ENCODE measurements at places on chromosomes 2 and 18. TPM values are rescaled to one million over a fixed set of nuclear protein-coding genes. Genes with fewer than 3 reads are reported as not detected.

The MROH2A gene
- total RNA-seq, result not detected

The NPHP1 gene
- total RNA-seq, result 0.42 TPM

The TBR1 gene
- not detected for total RNA-seq

The HK2 gene
- total RNA-seq, result 396 TPM

The TMEM247 gene
- total RNA-seq, result not detected

The PARD3B gene
- total RNA-seq, result 20.0 TPM

The APLF gene
- 2.6 TPM for total RNA-seq

The ECEL1 gene
- 0.12 TPM for total RNA-seq

The CDK15 gene
- total RNA-seq, result 0.47 TPM

The FEV gene
- total RNA-seq, result 6.5 TPM

GRCh38 chr2:61993422-61994024 lies 88.0 kb downstream of the COMMD1 start:
- DNase-seq, result peak; percentile 25

GRCh38 chr2:168422584-168422983 lies 33.5 kb upstream of the CERS6 start:
- DNase-seq, result no peak

DNA sequence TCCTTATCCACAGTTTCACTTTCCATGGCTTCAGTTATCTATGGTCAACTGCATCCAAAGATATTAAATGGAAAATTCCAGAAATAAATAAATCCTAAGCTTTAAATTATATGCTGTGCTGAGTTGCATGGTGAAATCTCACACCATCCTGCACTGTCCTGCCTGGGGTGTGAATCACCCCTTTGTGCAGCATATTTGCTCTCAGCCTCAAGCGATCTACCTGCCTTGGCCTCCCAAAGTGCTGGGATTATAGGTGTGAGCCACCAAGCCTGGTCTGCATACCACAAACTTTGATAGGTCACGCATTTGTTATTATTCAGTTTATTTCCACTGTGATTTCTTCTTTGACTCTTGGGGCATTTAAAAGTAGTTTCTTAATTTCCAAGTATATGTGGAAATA lies 117.2 kb downstream of the SPIRE1 start:
- DNase-seq, result no peak

GRCh38 chr2:165617741-165618481 lies 148.4 kb downstream of the CSRNP3 start:
- no peak for DNase-seq

GRCh38 chr2:189231719-189232323 lies 52.3 kb upstream of the COL5A2 start:
- no peak for DNase-seq

DNA sequence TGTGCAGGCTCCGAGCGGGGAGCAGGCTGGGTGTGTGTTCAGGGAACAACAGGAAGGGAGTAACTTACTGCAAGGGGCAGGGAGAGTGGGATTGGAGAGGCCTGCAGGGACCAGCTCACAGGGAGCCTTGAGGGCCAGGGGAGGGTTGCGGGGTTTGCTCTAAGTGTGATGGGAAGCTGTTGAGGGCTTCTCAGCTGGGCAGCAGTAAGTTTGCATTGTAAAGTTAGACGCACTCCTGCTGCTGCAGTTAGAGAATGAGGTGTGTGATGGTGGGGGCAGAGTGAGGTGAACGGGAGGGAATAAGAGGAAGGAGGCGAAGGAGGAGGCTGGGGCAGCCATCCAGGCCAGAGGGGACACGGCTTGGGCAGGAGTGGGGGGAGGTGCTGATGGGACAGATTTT lies 53.4 kb downstream of the BOLA3 start:
- DNase-seq, result no peak

DNA sequence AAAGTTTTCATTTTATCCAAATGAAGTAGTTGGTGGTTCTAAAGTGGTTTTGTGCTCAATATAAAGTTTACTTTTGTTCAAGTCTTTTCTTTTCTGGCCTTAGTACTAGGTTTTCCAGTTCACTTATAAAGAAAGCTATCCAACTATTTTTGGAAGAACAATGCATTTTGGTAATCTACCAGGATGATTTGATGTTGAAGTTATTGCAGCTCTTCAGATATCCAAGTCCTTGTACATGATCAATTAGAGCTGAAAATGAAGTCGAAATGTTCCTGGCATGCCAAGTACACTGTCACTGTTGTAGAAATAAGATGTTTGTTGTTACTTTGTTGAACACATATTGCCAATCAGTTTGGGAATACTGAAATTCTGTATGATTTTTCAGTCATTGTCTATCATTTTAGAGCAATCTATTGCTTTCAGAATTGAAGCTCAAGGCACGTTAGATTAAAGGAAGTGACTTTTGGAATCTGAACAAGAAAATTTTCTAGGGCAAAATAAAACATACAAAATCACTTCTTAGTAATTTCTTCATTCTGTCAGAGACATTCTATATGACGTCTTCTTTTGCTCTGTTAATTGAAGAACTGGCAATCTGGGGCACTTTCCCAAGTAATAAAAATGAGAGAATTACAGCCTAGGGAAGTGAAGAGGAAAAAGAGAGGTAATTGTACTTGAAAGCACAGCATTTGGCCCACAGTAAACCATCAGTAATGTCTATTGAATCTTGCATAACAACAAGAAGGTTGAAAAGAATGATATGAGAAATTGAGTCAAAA lies 232.3 kb downstream of the MREG start:
- no peak for DNase-seq

- DNase-seq, result no peak
Measured at GRCh38 chr2:240619506-240620148, 5.7 kb upstream of the GPR35 start.

DNA sequence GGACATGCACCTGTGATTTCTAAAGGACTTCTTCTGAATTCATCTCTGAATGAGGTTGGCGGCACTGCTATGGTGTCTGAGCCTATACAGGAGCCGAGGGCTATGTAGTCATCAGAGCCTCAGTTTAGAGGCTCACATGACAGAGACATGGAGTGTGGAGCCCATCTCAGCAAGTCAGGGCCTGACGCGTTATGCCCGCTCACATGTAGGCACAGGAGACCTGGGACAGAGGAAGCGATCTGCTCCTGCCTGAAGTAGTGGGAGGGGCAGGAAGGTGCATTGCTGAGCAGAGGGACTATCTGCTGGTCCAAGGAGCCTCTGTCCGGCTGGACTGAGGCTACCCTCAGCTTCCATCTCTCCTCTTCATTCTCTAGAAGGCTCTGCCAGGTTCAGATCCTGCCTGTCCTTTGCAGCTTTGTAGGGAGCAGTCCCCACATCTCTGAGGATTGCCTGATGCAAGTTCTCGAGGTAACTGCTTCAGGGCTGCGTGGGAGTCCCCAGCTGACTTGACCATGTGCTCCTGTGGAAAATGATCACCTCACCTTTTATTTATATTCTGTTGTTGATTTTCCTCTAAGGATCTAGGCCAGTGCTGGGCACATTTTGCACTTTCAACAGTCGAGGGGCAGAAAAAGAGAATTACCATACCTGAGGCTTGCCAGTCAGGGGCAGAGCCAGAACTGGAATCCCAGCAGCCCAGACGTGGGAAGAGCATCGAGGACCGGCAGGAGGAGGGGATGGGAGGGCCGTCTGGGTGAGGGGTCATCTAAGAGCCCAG lies 16.6 kb downstream of the KLHL29 start:
- no peak for DNase-seq

GRCh38 chr2:210188190-210188589 lies 17.0 kb upstream of the KANSL1L start:
- no peak for DNase-seq

DNA sequence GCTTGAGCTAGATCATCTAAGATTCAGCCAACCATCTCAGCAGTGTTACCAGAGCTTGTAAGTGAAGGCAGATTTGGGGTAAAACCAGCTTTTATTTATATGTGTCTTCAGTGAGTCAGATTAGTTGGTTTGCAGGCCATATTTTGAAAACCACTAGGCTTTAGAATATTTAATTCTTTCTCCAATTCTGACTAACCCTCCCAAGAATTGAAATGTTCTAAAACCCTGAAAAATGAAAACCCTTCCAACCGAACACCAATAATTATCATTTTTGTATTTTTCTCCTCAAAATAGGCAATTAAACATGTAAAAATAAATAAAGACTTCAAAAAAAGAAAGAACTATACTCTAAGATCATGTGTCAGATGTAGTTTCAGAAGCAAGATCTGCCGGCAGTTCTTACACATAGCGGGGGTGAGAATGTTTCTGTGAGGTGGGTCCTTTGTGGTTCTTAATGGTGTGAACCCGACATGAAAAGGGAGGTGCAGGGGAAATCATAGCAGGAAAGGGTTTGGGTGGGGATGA lies 14.2 kb downstream of the PLEK start:
- DNase-seq, result no peak

- DNase-seq, result no peak
Measured at GRCh38 chr2:24276349-24276899, 83.9 kb downstream of the ITSN2 start.

GRCh38 chr18:35457140-35457704 lies 40.5 kb downstream of the INO80C start:
- no peak for DNase-seq

GRCh38 chr2:96775160-96775559 lies 14.5 kb downstream of the CNNM4 start:
- no peak for DNase-seq

- DNase-seq, result no peak
Measured at GRCh38 chr18:5150894-5151293, 46.2 kb downstream of the AKAIN1 start.

DNA sequence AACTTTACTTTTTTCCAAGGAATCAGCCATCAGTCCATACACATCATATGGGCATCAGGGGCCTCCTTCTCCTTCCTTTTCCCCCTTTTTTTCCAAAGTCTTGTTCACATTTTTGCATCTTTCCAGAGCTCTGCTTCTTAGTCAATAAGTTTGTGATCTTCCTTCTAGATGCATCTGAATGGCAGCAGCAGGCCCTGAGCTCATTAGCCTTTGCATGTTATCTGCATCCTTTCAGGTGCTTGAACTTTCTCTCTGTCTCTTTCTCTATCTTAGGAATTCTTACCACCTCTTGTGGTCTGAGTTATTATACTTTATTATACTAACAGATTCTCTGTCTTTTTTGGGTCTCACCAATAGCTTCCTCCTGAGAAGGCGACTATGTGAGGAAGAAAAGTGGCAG lies 312.4 kb upstream of the FANCL start:
- no peak for DNase-seq

DNA sequence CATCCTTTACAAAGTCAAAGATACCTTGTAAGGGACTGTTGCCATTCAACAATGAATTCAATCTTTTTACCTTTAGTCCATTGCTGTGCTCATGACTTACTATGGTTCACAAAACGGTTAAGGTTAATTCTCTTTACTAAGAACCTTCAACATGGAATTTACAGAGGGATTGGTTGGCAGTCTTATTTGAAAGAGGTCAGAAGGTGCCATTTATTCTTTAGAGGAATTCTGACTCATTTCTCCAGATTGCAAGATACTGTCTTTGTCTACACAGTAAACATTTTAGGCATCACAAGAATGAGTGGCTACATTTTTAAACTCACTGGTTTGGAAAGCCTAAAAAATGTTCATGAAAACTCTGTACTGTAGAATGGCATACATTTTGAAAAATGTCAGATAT lies 17.4 kb downstream of the KCNH7 start:
- no peak for DNase-seq

DNA sequence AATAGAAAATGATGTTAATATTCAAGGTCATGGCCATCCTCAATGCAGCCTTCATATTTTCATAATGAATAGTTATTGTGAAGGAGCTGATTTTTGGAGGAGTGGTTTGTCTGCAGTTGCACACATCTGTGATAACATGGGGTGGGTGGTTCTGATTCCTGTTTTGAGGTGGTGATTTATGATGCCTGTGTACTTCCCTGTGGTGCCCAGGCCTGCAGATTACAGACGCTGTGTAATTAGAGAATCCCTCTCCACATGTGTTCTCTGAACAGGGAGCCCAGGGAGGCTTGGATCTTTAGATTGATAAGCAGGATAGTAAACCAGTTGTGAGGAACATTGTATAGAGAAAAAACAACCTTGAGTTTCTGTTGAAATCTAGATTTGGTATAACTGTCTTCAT lies 117.5 kb downstream of the AGAP1 start:
- no peak for DNase-seq

- peak; percentile 27 for DNase-seq
Measured at GRCh38 chr2:171923206-171923605, 945 bp downstream of the HAT1 start.

- no peak for DNase-seq
Measured at GRCh38 chr2:213021971-213022899, 129.2 kb downstream of the IKZF2 start.

DNA sequence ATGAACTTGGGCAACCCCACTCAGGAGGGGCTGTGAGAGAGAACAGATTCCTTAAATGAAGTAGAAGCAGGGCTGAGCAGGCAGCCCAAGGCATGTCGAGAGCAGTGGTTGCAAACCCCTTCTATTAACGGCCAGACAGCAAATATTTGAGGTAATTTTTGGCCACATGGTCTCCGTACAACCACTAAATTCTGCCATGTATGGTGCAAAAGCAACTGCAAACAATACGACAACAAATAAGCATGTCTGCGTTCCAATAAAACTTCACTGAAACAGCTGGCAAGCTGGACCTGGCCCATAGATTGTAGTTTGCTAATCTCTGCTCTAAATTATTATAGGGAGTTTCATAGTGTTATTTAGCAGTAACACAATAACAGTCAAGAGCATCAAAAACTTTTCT lies 217.0 kb upstream of the ZNF521 start:
- no peak for DNase-seq

DNA sequence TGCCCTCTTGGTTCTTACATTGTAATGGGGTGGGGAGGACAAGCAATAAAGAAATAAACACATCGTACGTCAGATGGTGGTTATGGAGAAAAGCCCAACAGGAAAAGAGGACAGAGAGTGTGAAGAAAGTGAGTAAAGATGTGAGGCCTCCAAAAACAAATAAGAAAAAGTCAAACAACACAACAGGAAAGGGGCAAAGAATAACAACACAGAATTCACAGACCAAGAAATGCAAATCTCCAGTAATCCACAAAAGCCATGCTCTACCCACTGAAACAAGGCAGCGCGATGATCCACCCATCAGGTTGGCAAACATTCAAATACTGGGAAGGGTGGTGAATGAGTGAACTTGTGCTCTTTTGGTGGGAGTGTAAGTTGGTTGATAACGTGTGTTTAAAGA lies 16.7 kb upstream of the DUSP2 start:
- no peak for DNase-seq

DNA sequence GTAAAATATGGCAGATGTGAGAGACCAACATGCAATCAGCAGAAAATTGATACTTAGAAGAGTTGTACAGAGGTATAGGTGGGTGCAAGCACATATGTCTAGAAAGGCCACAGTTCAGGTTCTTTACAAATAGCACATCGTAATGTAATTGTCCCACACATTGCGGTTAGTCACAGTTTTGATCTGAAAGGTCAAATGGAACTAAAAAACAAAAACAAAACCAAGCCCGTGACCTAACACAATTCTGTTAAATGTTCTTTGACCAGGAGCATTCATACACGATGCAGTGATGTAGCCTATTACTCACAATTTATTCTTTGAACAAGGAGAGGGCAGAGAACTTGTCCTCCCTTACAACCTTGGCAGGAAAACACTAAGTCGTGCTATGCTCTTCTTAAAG lies 108.9 kb upstream of the MAP4K3 start:
- DNase-seq, result no peak

DNA sequence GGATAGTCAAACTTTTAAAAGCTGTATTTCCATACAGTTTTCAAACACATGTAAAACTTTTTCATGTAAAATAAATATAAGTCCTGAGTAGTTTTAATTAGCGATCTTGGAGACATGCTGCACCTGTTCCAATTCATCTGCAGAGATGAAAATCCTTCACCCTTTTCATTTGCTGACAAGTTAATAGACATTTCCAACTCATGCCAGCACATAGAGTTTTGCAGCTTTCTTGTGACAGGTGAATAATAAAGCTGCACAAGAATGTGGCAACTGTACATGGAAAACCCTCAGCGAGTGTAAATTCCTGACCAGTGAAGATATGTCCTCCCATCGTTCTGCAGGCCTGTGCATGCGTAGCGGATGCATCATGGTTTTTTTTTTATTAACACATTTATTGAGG lies 771.4 kb downstream of the TDRD15 start:
- DNase-seq, result no peak

All from colonic mucosa (tissue), 4 donors.